ENCODE measurements at places on chromosomes 7 and 10. TPM values are rescaled to one million over a fixed set of nuclear protein-coding genes. Genes with fewer than 3 reads are reported as not detected.

The PPP2R2D gene
- total RNA-seq = 24.7 TPM

DNA sequence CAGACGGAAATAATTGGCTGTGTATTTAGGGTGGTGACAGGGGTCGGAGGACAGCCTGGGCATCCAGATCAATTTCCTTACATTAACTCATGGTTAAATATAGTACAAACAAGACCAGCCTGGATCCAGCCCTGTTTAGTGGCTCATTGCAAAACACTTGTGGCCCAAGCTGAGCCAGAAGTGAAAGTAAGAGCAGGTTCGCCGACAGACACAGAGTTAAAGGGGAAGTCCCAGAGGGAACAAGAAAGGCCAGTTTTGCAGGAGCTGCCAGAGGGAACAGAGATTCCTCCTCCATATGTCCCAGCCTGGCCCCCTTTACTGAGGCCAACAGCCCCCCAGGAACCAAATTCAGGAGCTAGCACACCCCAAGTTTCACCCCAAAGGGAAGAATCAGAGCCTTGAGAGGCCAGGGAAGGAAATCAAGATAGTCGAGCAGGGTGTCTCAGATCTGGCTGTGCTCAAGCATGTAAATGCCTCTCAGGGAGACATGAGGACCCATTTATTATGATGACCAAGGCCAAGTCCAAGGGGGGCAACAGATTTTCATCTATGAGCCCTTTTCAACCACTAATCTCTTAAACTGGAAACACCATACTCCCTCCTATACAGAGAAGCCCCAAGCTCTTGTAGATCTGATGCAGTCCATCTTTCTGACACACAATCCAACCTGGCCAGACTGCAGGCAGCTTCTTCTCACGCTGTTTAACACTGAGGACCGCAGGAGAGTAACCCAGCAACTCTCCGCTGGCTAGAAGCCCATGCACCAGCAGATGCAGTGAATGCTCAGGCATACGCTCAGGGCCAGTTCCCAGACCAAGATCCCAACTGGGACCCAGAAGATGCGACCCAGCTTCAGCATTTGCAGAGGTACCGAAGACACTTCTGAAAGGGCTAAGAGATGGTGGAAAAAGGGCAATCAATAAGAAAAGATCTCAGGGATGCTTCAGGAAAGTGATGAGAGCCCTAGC is 15.9 kb upstream of the ADCK2 start:
- peak; percentile 89 for DNase-seq
- peaks cover 14% of the 10 kb centered on the region for H3K4me1 ChIP-seq
- no peaks in the 10 kb centered on the region for H3K36me3 ChIP-seq
- peak overlapping the region; percentile 52 for H3K27ac ChIP-seq
- H3K4me3 ChIP-seq = no peak overlapping the region

DNA sequence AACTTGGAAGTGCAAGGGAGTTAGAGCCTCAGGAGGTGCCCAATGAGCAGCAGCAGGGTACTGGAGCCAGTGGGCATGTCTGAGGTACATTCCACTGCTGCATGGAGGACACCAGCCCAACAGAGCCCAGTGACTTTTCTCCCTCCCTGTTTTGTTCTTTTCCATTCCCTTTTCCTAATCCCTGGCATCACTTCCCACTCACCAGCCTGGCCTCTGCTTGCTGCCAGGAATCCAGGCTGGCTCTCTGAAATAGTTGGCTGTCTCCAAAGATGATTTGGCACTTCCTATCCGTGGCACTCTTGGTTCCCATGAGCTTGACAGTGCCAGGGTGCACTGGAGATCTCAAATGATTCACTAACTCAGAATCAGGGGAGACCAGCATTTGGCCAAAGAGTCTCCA is 97.7 kb upstream of the ZPBP start:
- no peaks in the 10 kb centered on the region for H3K27me3 ChIP-seq
- DNase-seq = no peak
- no peaks in the 10 kb centered on the region for H3K4me1 ChIP-seq
- no peak overlapping the region for H3K4me3 ChIP-seq
- H3K27ac ChIP-seq = no peak overlapping the region

GRCh38 chr7:18177815-18178660 is 150.4 kb upstream of the PRPS1L1 start:
- peak overlapping the region; percentile 43 for H3K27ac ChIP-seq
- no peak for DNase-seq
- H3K27me3 ChIP-seq = no peaks in the 10 kb centered on the region
- H3K36me3 ChIP-seq = no peaks in the 10 kb centered on the region
- H3K4me1 ChIP-seq = no peaks in the 10 kb centered on the region
- H3K4me3 ChIP-seq = no peak overlapping the region

GRCh38 chr10:96797485-96797884 is 34.6 kb upstream of the LCOR start:
- H3K36me3 ChIP-seq = no peaks in the 10 kb centered on the region
- no peaks in the 10 kb centered on the region for H3K4me1 ChIP-seq
- no peak overlapping the region for H3K4me3 ChIP-seq
- DNase-seq = no peak
- H3K27ac ChIP-seq = no peak overlapping the region
- no peaks in the 10 kb centered on the region for H3K27me3 ChIP-seq

DNA sequence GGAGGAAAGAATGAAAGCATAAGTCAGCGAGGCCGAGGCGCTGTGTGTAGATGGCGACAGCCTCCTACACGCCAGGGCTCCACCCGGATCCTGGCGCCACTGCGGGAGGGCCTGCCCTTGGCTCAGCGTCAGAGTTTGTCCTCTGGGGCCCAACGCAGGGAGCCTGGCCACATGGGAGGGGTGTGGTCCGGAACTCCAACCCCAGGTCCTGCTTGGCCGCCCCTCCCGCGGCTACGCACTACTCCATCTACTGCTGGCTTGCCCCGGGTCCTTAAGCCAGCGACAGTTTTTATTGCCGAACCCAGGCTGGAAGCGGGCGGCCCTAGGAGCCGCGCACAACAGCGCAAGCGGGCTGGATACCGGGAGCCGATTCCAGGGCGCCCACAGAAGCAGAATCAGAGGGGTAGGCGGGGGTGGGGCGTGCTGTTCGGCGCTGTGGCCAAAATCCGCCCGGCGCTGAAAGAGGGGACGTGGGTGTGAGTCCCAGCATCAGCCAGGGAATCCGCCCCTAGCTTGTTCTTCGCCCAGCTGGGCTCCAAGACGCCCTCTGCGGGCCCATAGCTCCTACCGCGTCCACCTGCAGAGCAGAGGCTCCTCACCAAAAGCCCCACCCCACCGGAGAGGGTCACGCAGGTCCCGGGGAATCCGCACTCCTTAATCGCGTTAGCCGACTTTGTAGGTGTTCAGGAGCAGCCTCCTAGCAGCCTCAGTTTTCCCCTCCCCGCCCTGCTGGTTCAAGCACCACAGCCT is 4.5 kb downstream of the KAZALD1 start:
- peak overlapping the region; percentile 49 for H3K4me3 ChIP-seq
- H3K4me1 ChIP-seq = peaks cover 51% of the 10 kb centered on the region
- H3K27me3 ChIP-seq = peaks cover 4% of the 10 kb centered on the region
- H3K36me3 ChIP-seq = no peaks in the 10 kb centered on the region
- peak; percentile 90 for DNase-seq

- H3K4me3 ChIP-seq = no peak overlapping the region
- H3K36me3 ChIP-seq = no peaks in the 10 kb centered on the region
- H3K27ac ChIP-seq = no peak overlapping the region
- no peaks in the 10 kb centered on the region for H3K27me3 ChIP-seq
- peak; percentile 50 for DNase-seq
These were observed 33.7 kb downstream of the SCRN1 start for GRCh38 chr7:29955799-29956486.

GRCh38 chr7:23531050-23531793 is 559 bp downstream of the TRA2A start:
- peak overlapping the region; percentile 100 for H3K27ac ChIP-seq
- H3K4me1 ChIP-seq = peaks cover 41% of the 10 kb centered on the region
- H3K27me3 ChIP-seq = no peaks in the 10 kb centered on the region
- DNase-seq = peak; percentile 78

GRCh38 chr7:762885-763284 is 35.8 kb upstream of the PRKAR1B start:
- no peak for DNase-seq
- no peak overlapping the region for H3K27ac ChIP-seq
- H3K36me3 ChIP-seq = peaks cover 35% of the 10 kb centered on the region
- H3K4me3 ChIP-seq = no peak overlapping the region

DNA sequence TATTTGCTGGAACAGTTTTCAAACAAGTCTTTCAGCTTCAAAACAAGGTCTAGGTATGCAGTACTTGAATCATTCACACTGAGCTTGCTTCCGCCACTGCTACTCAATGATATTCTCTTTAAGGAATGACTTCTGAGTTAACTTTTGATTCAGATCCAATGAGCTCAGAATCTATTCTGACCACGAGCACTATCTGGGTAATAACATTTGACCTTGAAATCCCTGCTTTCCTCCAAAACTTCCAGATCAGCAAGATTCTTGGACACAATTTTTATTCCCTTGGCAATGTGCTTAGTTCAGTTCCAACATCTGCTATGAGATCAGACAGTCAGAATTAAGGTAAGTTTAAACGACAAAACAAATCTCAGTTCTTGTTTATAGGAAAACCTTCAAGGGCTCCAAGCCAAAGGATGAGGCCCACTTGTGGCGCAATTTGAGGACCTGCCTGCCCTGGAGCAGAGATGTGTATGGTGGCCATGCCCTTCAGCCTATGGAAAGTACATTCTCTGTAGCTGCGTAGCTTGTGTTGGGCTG is 87.2 kb downstream of the RNF216 start:
- H3K27ac ChIP-seq = peak overlapping the region; percentile 79
- H3K27me3 ChIP-seq = no peaks in the 10 kb centered on the region
- DNase-seq = no peak
- H3K4me3 ChIP-seq = no peak overlapping the region
- H3K4me1 ChIP-seq = peaks cover 83% of the 10 kb centered on the region

The ECHDC3 gene
- 76.5 TPM for total RNA-seq

- no peaks in the 10 kb centered on the region for H3K4me1 ChIP-seq
- no peaks in the 10 kb centered on the region for H3K36me3 ChIP-seq
These were observed 160.5 kb downstream of the WDR37 start for GRCh38 chr10:1216574-1217236.

The AGFG2 gene
- 15.7 TPM for total RNA-seq

The TMEM176B gene
- 11.5 TPM for total RNA-seq

GRCh38 chr10:78849115-78849514 is 219.7 kb upstream of the ZMIZ1 start:
- no peaks in the 10 kb centered on the region for H3K36me3 ChIP-seq
- no peak overlapping the region for H3K27ac ChIP-seq
- no peak overlapping the region for H3K4me3 ChIP-seq
- DNase-seq = no peak
- H3K27me3 ChIP-seq = no peaks in the 10 kb centered on the region

DNA sequence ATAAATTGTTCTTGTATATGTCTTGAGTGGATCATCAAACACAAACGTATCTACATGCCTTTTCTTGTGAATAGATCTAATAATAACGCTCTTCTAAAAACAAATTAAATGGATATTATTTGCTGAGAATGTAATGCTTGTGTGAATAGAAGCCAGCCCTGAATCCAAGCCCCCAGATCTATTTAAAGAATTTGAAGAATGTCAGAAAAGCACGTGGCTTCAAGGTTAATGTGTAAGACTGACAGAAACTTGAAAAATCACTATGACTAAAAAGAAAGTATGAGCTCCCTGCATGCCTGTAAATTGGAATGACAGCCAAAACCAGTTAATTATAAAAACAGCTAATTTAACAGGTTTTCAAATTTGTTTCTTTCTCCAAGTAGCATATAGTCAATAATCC is 43.2 kb upstream of the ATRNL1 start:
- no peak for DNase-seq
- H3K4me1 ChIP-seq = no peaks in the 10 kb centered on the region
- H3K36me3 ChIP-seq = no peaks in the 10 kb centered on the region

DNA sequence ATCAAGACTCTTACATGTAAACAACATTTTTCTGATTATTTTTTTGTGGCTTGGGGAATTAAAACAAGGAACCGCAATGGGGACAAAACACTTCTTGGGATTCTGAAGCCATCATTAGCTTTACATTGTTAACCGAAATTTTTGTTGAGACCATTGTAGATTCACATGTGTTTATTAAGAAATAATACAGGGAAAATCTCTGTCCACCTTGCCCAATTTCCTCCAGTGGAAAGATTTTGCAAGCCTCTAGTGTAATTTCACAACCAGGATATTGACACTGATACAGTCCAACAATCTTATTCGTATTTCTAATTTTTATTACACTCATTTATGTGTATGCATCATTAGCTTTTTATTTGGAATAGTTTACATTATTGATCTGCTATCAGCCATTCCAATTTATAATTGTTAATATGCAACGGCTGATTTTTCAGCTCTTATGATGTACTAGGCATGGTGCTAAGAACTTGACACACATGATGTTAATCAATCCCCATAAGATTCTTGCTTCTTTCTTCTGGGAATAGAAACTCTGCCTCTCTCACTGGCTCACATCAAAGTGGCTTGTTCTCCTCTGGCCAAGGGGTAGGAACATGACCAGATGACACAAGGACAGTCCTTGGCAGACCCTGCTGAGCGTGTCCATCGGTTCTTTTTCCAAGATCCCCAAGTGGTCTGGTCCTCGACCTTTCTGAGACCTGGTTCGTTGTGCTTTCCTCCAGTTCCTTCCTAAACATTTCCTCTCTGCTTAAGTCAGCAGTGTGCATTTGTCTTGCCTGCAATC is 137.6 kb downstream of the ADAM12 start:
- H3K4me1 ChIP-seq = no peaks in the 10 kb centered on the region
- no peak overlapping the region for H3K4me3 ChIP-seq
- no peaks in the 10 kb centered on the region for H3K27me3 ChIP-seq
- DNase-seq = no peak
- no peaks in the 10 kb centered on the region for H3K36me3 ChIP-seq

The UBE2D4 gene
- 24.9 TPM for total RNA-seq

DNA sequence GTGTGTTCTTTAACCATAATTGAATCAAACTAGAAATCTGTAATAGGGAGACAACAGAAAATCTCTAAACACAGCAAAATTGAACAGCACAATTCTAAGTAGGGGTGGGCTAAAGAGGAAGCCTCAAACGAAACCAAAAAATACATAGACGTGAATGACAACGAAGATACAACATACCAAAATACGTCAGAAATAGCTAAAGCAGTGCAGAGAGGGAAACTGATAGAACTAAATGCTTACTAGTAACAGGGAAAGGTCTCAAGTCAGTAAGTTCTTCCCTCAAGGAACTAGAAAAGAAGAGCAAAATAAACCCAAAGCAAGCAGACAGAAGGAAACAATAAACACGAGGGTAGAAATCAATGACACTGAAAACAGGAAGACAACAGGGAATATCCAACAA is 19.1 kb downstream of the RPP38 start:
- no peak overlapping the region for H3K4me3 ChIP-seq
- DNase-seq = no peak
- H3K4me1 ChIP-seq = no peaks in the 10 kb centered on the region
- no peaks in the 10 kb centered on the region for H3K27me3 ChIP-seq

The TRIM74 gene
- total RNA-seq = not detected

- DNase-seq = no peak
- H3K27ac ChIP-seq = no peak overlapping the region
- H3K4me1 ChIP-seq = peaks cover 4% of the 10 kb centered on the region
These were observed 123.0 kb downstream of the GRK5 start for GRCh38 chr10:119330342-119330741.

GRCh38 chr10:3016016-3016415 is 51.3 kb upstream of the PFKP start:
- no peak overlapping the region for H3K4me3 ChIP-seq
- no peaks in the 10 kb centered on the region for H3K36me3 ChIP-seq
- H3K27ac ChIP-seq = no peak overlapping the region
- no peaks in the 10 kb centered on the region for H3K27me3 ChIP-seq
- no peaks in the 10 kb centered on the region for H3K4me1 ChIP-seq
- no peak for DNase-seq

GRCh38 chr7:107025449-107026103 is 18.9 kb upstream of the PRKAR2B start:
- DNase-seq = no peak
- H3K4me1 ChIP-seq = no peaks in the 10 kb centered on the region
- H3K27me3 ChIP-seq = no peaks in the 10 kb centered on the region

The MYL7 gene
- total RNA-seq = not detected

The IDE gene
- 25.2 TPM for total RNA-seq

Data from upper lobe of left lung (tissue), 6 donors.